Lower leg skin (tissue), 4 donors: ENCODE measurements at places on chromosomes 2 and 18. TPM values are rescaled to one million over a fixed set of nuclear protein-coding genes. Genes with fewer than 3 reads are reported as not detected.

Gene TUBA4B
- not detected for total RNA-seq

Gene SH2D6
- not detected for total RNA-seq

Gene WDR35
- total RNA-seq, result 6.1 TPM

Gene TTN
- total RNA-seq, result 0.69 TPM

Gene DRC1
- total RNA-seq, result not detected

Gene ALKAL2
- total RNA-seq, result 2.8 TPM

Gene ANKRD30BL
- total RNA-seq, result not detected
